ENCODE measurements at places on chromosomes 3 and 15.
A peak's percentile ranks its signal among the peaks of the same experiment; 100 is the strongest.

- DNase-seq = no peak
Measured at GRCh38 chr3:178233371-178234071, 302.7 kb upstream of the KCNMB2 start.

DNA sequence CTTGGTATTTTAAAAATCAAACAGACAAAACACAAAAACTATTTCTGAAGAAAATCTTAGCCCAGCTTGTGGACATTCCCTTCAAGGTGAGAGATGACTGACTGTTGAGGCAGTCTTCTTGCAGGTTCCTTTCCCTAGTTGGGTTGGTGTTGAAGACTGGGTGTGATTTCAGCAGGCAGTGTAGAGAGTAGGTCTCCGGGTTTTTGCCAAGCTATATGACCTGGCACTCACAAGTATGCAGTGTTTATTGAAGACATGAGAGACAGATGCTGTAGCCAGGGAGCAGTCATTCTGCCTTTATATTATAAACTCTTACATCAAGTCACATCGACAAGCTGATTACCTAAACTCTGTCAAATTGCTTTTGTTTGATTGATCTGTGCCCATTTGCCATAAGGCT, 17.5 kb downstream of the SENP8 start:
- no peak for DNase-seq

DNA sequence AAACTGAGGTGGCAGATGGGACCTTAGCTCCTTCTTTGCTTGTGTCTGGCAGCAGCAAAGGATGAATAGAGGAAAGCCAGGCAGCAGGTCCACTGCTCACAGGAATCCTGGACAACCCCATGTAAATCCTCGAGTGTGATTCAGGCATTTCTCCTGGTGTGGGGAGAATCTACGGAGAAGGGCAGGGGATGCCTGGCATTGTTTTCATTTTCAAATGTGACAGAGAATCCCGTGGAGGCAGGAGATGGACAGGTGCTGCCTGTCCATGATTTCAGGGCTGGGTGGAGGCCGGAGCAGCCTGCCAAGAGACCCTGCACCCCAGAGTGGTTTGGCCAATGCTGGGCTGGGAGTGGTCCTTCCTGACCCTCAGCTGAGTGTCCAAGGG, 1.7 kb downstream of the HRH1 start:
- DNase-seq = no peak

DNA sequence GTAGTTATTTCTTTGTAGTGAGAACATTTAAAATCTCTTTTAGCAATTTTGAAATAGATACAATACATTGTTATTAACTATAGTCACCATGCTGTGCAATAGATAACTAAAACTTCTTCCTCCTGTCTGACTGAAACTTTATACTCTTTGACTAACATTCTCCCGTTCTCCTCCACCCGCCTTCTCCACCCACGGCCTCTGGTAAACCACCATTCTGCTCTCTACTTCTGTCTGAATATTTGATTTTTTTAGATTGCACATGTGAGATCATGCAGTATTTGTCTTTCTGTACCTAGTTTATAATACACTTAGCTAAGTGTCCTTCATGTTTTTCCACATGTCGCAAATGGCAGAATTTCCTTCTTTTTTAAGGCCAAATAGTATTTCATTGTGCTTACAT, 72.8 kb upstream of the RBM5 start:
- DNase-seq = no peak

GRCh38 chr3:65443739-65444446, 594.8 kb downstream of the MAGI1 start:
- DNase-seq = no peak

DNA sequence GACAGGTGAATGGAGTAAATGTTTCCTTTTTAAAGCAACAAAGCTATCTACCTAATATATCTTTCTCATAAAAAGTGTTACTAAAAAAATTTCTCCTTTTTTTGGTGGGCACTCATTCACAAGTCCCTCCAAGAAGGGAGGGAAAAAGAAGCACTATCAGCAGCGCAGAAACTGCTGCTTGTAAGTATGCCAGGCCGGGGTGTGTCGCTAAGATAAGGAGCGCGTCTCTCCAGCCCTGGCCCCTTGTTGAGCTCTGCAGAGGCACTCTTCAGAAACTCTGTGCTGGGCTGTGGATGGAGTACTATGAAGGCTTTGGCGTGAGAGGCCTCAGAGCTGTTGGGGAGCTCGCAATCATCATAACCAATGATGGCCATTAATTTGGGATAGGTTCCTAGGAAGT, 49.1 kb downstream of the ZDHHC3 start:
- DNase-seq = no peak

GRCh38 chr3:25155652-25156471, 272.2 kb upstream of the RARB start:
- DNase-seq = no peak

DNA sequence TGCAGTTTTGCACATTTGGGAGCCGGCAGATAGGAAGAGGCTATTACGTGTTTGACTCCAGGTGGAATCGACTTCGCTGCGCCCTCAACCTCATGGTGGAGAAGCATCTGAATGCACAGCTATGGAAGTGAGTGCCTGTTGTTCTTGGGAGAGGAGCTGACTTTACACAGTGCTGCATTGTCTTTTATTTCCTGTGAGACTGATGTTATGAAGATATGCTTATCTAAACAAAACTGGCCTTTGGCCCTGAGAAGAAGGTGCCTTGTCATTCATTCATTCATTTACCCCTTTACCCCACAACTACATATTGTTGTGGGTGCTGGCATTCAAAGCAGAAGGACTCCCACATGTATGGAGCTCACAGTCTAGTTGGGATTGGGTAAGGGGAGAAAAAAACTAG, 32.6 kb downstream of the PSMD6 start:
- no peak for DNase-seq

- DNase-seq = no peak
Measured at GRCh38 chr3:167057581-167057980, 322.5 kb downstream of the ZBBX start.

- DNase-seq = no peak
Measured at GRCh38 chr15:38398134-38398533, 55.8 kb upstream of the FAM98B start.

GRCh38 chr15:26516102-26516980, 256.5 kb downstream of the GABRB3 start:
- DNase-seq = no peak

DNA sequence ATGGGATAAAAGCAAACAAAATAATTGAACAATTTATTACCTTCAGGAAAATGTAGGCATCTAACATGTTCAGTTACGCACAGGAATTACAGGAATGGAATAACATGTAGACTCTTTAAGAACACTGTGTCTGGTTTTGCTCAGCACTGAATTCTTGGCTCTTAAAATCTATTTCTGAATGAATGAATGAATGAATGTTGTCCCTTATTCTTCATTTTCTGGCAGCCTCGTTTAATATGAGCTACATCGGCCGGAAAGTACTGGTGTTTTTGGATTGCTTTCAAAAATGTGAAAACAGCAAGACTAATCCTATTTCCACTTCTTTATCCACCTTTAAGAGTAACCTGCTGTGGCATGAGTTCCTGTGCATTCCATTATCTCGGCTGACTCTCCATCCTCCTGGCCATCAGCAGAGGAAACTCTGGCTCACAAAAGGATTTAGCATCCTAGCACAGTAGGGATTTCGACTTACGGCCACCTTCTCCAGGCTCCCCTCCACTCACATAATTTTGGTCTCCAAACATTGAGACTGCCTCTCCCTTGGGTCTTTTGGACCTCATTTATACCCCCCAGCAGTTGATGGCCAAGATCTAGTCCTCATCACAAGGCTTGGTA, 145.3 kb downstream of the FOXP1 start:
- no peak for DNase-seq

DNA sequence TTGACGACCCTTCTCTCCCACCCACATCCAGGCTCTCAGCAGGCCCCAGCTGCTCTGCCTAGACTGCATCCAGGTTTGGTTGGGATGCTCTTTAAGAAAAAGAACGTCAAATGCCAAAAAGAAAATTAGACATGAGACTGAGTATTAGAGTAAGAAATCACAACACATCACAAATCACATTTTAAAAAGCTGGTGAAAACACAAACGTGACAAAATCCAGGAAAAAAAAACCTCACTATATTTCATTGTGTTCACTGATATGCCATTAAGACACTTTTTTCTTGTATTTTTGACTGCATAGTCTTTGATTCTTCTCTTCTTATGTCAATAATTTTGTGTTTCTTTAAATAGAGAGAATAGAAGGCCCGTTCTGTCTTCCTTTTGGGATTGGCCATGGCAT, 243.7 kb downstream of the TLE3 start:
- DNase-seq = no peak

- no peak for DNase-seq
Measured at GRCh38 chr3:128070898-128071591, 18.8 kb downstream of the SEC61A1 start.

- DNase-seq = peak; percentile 76
Measured at GRCh38 chr3:183515968-183516851, 39.3 kb downstream of the KLHL6 start.

- DNase-seq = no peak
Measured at GRCh38 chr3:177320765-177321247, 123.5 kb upstream of the TBL1XR1 start.

DNA sequence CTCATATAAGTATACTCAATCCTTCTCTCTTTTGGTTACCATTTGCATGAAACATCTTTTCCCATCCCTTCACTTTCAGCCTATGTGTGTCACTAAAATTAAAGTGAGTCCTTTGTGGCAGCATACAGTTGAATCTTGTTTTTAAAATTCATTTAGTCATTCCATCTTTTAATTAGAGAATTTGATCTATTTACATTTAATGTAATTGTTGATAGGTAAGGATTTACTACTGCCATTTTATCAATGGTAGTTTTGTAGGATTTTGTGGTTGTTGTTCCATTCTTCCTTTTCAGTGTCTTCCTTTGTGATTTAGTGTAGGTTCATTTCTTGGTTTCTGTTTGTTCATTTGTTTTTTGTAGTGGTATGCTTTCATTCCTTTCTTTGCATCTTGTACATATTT, 191.9 kb upstream of the CTNNB1 start:
- no peak for DNase-seq

DNA sequence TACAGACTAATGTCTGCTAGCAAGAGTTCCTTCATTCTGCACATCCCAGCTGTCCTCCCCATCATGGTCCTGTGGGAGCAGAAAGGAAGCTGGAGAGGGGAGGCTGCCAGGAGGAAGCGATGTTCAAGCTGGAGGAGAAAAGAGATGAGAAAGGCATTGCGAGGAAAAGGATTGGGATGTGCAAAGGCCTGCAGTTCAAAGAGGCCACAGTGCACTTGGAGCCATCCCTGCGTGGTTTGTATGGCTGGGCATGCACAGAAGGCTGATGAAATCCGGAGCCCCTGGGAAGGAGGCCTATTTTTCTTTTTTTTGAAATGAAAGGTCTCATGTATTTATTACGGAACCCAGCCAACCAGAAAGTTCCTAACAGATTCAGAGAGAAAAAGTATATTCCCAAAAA, 22.8 kb downstream of the AMOTL2 start:
- no peak for DNase-seq

GRCh38 chr15:70400766-70401541, 303.2 kb upstream of the TLE3 start:
- no peak for DNase-seq

All from CD8-positive, alpha-beta memory T cell (primary cell).